H1 (cell line): ENCODE measurements at places on chromosomes 7 and 10. TPM values are rescaled to one million over a fixed set of nuclear protein-coding genes. Genes with fewer than 3 reads are reported as not detected.

- H3K4me1 ChIP-seq: no peaks in the 10 kb centered on the region
- H3K4me3 ChIP-seq: no peak overlapping the region
- no peaks in the 10 kb centered on the region for H3K27me3 ChIP-seq
Observed at GRCh38 chr10:58311026-58311425, 23.8 kb upstream of the UBE2D1 start.

- H3K4me3 ChIP-seq: no peak overlapping the region
- no peaks in the 10 kb centered on the region; the same call in 1 of the 2 replicates for H3K4me1 ChIP-seq
- H3K27ac ChIP-seq: no peak overlapping the region
- no peaks in the 10 kb centered on the region for H3K27me3 ChIP-seq
Observed at GRCh38 chr10:60524541-60524940, 134.9 kb upstream of the ANK3 start.

GRCh38 chr10:118692872-118693271, 61.9 kb downstream of the CACUL1 start:
- H3K4me1 ChIP-seq: no peaks in the 10 kb centered on the region
- H3K27me3 ChIP-seq: no peaks in the 10 kb centered on the region
- H3K4me3 ChIP-seq: no peak overlapping the region

DNA sequence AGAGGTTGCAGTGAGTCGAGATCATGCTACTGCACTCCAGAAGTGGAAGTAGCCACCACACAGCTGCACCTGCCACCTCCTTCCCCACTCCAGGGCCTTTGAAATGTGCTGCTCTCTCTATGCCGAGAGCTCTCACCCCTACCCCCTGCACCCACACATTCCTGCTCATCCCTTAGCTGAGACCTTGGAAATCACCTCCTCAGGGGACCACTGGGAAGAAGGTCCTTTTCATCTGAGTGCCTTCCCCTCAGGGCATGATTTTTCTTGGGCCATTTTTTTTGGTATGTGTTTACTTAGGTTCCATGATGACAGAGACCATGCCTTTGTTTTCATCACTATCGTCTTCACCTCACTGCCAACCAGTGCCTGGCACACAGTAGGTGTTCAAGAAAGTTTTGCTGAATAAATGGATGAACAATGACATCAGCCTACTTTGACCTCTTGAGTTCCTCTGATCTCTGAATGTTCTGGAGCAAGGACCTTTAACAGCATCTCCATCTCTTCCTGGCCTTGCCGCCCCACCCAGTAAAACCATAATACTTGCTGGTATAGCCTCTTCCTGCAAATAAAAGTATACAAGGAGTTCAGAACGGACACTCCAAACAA, 166.6 kb upstream of the KLF14 start:
- H3K4me3 ChIP-seq: no peak overlapping the region
- H3K36me3 ChIP-seq: no peaks in the 10 kb centered on the region
- H3K4me1 ChIP-seq: peaks cover 6% of the 10 kb centered on the region
- no peak overlapping the region for H3K27ac ChIP-seq
- DNase-seq: no peak

DNA sequence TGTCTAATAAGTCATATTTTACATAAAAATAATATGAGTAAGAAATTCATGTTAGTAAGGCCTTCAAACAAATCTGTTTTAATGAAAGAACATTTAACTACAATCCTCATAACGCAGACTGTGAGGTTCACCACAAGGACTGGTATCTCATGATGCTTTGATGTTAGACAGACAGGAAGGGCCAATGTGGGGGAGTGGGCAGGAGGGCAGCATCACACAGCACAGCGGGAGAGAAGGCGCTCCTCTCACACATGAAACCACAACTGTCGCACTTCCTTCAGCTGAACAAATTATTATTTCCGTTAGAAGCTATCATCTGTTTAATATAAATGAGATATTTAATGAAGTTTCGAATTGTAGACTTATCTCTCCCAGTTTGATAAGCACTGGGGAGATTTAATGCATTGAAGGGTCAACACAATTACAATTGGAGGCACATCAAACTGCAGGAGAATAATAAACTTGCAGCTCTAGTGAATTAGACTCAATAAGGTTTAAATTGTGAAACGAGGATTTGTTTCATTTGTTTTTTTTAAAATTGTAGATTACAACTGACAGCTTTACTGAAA, 466.1 kb downstream of the PARD3 start:
- H3K27me3 ChIP-seq: no peaks in the 10 kb centered on the region
- no peak for DNase-seq
- H3K27ac ChIP-seq: no peak overlapping the region
- no peak overlapping the region for H3K4me3 ChIP-seq

DNA sequence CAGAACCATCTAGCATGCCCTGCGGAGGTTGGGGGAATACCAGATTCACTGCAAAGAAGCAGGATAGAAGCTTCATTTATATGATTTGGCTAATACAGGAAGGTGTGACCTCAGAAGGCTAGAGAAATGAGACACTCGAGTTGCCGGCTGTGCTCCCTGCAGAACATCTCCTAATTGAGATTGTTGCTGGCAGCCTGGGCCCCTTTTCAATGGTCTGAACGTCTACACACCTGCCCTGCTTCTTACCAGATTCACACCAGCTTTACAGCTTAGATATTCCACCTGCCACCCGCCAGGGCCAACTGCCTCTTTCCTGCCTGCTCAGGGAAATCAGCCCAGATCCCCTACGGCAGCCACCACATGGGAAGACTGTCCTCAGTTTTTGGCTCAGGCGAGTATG, 475.3 kb upstream of the AUTS2 start:
- no peaks in the 10 kb centered on the region for H3K4me1 ChIP-seq
- no peak overlapping the region for H3K4me3 ChIP-seq
- H3K27ac ChIP-seq: no peak overlapping the region
- H3K36me3 ChIP-seq: no peaks in the 10 kb centered on the region
- DNase-seq: no peak

Gene DNAH11
- total RNA-seq: 4.9 and 6.1 TPM in 2 replicates

Gene FAM237B
- total RNA-seq: not detected in 2 replicates

Gene STK31
- total RNA-seq: 0.10 and 0.32 TPM in 2 replicates

Gene KCNIP2
- 4.7 and 6.0 TPM in 2 replicates for total RNA-seq

Gene SLC16A9
- total RNA-seq: 11.2 and 11.6 TPM in 2 replicates
